Suppressor macrophage treated with lipopolysaccharide for 4 hours (primary cell): ENCODE measurements at places on chromosomes 16 and 17.
A peak's percentile ranks its signal among the peaks of the same experiment; 100 is the strongest.

DNA sequence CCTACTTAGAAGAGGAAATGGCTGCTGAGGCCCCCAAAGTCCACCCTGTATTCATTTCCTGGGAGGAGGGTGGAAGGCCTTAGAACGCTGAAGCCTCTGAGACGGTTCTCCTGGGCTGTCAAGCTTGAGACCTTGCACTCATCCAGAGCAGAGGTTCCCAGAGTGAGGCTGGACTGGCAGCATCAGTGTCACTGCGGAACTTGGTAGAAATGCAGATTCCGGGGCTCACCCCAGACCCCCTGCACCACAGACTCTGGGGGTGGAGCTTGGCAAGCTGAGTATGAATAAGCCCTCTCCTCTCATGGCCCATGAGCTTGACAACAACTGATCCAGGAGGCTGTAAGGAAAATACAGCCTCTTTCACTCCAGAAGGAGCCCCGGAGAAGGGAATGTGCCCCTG, 218.3 kb downstream of the IRF8 start:
- DNase-seq: no peak

DNA sequence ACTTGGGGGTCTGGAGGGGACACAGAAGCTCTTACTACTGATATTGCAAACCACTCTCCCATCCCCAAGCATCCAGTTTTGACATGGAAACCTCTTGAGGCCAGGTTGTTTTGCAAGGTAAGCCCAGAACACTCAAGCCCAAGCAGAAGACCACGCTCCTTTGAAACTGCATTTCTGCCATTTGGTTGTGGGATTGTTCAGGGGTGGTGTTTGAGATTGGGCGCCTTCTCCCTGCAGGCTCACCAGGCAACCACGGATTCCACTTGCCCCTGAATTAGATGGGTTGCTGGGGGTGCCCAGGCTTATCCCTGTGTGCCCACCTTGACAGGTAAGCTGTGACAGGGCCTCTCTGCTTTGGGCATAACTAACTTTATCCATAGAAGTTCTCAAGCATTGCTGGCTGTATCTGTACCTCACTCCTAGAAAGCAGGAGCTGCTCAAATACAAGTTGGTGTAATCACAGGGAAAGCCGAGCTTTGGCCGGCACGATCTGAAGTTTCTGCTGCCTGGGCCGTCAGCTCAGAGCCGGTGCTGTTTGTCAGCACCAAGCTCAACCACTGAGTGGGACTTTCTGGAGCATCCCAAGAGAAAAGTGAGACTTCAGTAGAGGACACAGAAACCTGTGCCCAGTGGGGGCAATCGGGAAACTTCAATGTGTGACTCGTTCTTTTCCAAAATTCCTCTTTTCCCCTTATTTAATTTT, 93.6 kb downstream of the CYLD start:
- DNase-seq: no peak

- no peak for DNase-seq
These were observed 54.1 kb downstream of the SMURF2 start for GRCh38 chr17:64607862-64608565.

DNA sequence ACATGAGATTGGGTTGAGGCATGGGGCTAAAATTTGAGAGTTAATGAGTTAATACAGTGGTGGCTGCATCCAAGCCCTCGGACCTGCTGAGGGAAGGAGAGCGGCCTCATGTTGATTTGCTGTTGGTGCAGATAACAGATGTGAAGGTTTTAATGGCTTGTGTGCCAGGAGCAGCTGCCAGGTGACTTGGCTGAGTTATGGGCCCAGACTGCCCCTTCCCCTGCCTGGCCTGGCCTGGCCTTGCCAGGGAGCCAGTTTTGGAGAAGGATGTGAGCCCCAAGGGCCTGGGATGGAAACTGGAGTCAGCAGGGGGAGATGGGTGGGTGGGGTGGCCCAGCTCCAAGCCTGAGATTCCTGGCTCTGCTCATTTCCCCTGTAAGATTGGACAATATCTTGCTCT, 230.1 kb downstream of the CBLN1 start:
- no peak for DNase-seq

DNA sequence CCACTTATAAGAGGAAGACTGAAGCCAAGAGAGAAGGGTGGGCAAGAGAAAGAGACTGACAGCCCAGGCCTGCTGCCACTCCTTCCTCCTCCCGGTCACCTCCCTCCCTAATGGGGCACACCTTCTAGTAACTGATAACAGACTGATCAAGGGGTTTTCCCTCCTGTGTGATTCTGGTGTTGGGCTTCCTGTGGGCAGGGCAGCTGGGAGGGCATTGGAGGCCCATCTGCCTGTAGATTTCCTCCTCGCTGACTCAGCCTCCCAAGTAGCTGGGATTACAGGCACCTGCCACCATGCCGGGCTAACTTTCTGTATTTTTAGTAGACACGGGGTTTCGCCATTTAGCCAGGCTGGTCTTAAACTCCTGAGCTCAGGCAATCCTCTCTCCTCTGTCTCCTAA, 16.2 kb downstream of the CA4 start:
- no peak for DNase-seq

GRCh38 chr16:87223656-87224248, 93.4 kb downstream of the C16orf95 start:
- no peak for DNase-seq

GRCh38 chr16:67882374-67883145, 2.1 kb upstream of the NRN1L start:
- no peak for DNase-seq

- no peak for DNase-seq
These were observed 23.1 kb upstream of the CNOT1 start for GRCh38 chr16:58652741-58653140.

GRCh38 chr16:89507214-89507833, 879 bp upstream of the SPG7 start:
- DNase-seq: no peak

- no peak for DNase-seq
These were observed 291.7 kb downstream of the CEP112 start for GRCh38 chr17:65900216-65900615.

DNA sequence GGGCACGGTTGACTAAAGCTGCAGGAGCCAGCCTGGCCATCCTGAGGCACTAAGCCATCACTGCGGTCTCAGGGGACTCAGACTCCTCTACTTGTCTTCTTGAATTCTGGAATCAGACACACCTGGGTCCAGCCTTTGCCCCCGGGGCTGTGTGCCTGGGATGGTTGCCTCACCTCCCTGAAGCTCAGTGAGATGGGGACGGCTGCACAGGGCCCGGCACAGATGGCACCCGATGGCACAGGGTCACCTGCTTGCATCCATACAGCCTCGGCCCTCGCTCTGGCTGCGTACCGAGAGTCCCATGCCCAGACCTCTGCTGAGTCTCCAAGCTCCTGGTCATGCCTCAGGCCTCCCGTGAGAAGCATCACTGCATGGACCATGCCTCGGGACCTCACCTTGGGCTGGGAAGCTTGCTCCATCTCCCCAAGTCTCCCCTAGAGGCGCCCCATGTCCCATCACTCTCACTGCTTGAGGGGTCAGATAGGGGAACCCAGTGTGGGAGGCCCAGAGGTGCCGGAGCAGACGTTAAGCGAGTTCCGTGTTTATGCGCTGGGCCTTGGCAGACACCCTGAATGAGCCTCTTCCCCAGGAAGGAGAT, 316.3 kb downstream of the SEC14L1 start:
- DNase-seq: no peak

DNA sequence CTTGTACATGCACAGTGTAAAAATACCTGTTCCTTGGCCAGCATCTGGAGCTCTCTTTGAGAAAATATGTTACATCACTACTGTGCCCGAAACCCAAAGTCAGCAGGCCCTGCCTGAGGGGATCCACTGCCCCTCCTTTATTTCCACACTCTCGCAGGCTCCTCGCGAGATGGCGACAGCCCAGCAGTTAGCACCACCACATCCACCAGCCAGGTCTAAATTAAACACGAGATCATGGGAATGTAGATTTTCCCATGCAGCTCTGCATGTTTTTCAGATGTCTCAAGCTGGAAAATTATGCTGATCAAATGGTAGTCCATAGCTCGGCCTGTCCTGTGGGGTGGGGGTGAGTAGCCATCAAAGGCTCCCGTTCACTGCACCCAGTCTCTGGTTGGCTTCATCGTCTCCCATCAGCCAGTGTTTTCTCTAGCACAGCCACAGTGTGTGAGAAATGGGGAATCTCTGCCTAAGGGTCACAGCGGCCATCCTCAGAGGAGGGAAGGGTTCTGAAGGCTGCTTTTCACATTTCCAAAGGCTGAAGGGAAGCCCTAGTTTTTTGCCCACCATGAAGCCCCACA, 34.7 kb downstream of the EPN2 start:
- no peak for DNase-seq

DNA sequence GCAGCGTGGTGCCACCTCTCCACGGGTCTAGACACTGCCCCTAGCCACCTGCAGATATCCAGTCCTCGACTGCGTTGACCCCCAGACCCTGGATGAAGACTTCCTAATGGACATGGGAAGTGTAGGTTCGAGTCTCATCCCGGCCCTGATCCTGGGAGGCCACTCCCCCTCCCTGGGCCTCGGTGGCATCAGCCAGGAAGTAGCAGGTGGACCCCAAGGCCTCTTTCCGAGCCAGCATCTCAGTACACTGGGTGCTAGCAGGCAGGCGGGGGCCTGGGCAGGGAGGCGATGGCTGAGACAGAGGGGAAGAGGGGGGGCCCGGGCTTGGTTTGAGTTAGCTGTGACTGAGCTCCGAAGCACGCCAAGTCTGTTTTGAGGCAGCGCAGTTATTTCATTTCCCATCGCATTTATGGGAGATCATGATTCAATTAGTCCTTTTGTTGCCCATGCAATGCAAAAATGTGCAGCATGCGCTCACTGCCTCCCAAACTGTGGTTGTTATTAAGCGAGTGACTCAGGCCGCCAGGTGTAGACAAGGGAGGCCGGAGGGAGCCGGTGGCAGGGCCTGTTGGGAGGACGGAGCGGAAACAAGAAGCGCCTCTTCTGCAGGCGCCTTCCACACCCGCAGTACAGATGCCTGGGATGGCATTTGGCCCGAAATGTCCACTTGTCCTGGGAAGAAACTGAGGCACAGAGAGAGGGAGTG, 25.3 kb upstream of the ZNF469 start:
- DNase-seq: no peak

DNA sequence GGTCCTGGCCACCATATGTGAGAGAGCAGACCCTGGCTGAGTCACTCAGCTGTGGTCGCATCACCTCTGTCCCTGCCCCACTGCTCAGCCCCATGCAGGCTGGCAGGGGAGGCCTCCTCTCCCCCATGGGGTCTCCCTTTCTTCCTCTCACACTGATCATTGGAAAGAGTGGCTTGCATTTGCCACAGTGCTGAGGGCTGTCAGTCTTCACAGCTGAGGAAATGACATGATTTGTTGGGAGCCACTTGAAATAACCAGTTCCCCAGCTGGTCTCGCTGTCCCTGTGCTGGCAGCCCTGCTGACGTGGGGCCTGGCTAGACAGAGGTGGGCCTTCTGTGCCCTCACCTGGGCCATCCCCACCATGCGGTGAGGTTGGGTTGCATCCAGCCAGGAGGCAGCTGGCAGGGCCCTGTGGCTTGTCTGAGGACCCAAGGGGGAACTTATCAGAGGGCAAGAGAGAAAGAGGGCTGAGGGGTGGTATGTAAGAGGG, 30.1 kb upstream of the MED9 start:
- no peak for DNase-seq

DNA sequence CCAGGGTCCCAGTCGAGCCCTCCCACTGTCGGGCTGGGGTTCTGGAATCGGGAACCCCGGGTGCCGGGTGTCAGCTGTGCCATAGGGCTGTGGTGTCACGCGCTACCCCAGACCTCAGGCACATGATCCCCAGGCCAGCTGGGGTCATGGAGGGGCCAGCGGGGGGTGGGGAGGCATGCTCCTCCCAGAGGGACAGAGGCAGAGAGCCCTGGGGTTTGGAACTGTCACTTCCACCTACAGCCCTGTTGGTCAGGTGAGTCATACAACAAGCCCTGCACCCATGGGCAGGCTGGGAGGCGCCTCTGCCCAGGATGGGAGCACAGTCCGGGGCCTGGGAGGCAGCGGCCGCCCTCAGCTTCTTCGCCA, 63.0 kb downstream of the BAIAP2 start:
- DNase-seq: peak; percentile 57

GRCh38 chr17:82524540-82524939, 5.0 kb downstream of the FOXK2 start:
- DNase-seq: no peak

GRCh38 chr16:4026854-4027253, 89.4 kb downstream of the ADCY9 start:
- no peak for DNase-seq

DNA sequence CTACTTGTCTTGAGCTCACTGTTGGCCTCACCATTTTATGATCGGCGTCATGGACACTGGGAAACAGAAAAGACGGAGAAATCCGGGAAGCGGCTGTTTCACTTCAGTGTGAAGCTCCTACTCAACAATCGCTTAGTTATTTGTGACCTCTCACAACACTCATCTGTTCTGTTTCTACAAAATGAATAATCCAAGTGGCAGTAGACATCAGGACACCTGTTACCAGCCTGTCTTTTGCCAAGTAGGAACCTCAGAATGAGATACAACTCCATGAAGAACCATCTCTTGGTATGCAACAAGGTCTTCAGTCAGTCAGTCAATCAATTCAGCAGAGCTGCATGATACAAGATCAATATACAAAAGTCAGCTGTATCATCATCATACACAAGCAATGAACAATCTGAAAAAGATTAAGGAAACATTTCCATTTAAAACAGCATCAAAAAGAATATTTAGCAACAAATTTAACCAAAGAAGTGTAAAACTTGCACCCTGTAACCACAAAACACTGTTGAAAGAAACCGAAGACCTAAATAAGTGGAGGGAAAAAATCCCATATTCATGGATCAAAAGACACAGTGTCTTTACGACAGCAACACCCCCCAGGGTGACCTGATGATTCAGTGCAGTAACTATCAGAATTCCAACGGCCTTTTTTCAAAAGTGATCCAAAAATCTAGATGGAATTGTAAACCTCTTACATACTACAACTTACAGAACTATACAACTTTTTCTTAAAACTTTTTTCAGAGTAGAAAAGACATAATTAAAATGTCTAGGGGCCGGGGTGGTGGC, 63.4 kb downstream of the ANKRD11 start:
- no peak for DNase-seq

DNA sequence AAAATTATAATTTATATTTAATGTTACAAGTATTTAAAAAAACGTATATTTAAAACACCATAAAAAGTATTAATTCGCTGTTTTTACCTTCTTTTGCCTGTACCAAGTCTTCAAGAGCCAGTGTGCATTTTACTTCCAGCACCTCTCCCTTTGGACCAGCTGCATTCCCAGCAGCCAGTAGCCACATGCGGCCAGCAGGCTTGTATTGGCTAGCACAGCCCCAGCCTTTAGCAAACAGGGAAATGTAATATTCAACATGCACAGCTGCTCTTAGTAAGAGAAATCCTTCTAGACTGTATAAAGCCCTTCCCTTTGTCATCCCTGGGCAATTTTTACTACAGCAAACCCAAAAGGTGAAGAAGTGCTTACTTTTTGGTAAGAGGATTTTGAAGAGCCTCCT, 6.6 kb downstream of the DHODH start:
- no peak for DNase-seq

- DNase-seq: no peak
These were observed 4.0 kb downstream of the ALG1 start for GRCh38 chr16:5075637-5076036.

GRCh38 chr16:16933861-16934260, 536.9 kb downstream of the XYLT1 start:
- DNase-seq: no peak
